Amniotic epithelial cell (primary cell): ENCODE measurements at places on chromosomes 11 and 22.

DNA sequence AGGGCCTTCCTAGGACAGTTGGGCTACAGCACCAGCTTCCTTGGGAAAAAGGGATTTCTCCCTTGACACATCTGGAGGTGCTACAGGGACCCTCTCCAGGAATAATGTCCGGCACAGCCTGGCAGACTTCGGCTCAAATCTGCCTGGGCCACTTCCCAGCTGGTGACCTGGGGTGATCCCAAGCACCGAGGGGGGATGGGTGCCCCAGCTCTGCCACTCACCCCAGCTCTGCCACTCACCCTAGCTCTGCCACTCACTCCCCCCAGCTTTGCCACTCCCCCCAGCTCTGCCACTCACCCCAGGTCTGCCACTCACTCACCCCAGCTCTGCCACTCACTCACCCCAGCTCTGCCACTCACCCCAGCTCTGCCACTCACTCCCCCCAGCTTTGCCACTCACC is 9.9 kb downstream of the OSBPL5 start:
- DNase-seq: no peak

DNA sequence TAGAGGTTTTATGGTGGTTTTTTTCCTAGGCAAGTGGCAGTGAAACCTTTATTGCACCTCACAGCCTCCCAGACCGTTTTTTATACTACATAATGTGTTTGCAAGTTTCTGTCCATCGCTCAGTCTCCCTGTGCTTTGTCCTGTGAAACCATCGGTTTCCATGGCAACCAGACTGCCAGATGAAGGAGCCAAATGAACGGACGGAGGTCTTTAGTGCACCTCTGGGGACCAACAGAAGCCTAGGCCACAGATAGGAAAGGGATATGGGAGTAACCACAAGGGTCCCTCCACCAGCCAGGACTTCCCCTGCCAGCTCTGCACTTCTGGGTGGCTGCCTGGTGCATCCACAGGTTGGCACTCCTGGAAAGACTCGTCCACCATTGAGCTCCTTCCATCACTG is 165.0 kb downstream of the CHST1 start:
- DNase-seq: no peak

DNA sequence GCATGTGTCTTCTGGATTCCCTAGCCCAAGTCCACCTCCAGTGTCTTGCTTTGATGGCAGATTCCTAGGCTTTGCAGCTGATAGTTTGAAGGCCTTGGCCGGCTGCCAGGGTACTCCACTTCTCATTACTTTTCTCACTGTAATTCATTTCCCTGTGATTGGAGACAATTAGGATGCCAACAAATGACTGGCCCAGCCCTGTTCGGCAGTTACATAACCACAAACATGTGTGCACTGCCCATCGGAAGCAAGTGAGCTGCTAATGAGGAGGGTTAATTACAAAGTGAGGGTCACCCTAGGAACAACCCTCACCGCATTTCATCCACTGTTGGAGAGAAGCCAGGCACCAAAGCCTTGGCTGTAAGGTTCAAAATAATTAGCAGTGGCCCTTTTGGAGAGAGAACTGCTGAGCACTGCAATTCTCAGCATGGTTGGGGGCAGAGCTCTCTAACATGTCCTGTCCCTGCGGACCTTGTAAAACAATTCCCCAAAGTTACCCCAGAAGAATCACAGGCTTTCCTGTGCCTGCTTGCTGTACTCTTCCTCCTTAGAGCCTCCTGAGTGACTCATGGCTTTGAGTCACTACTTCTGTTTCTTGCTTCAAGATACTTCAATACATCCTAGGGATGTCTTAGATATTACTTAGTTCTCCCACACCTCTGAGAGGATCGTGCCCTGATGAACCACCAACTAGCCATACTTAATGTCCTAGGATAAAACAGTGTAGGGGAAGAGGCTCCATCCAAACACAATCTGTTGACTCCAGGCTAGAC is 109.7 kb upstream of the GALNT18 start:
- DNase-seq: peak; percentile 40

GRCh38 chr11:118184784-118185579 is 8.5 kb upstream of the SCN2B start:
- DNase-seq: no peak

DNA sequence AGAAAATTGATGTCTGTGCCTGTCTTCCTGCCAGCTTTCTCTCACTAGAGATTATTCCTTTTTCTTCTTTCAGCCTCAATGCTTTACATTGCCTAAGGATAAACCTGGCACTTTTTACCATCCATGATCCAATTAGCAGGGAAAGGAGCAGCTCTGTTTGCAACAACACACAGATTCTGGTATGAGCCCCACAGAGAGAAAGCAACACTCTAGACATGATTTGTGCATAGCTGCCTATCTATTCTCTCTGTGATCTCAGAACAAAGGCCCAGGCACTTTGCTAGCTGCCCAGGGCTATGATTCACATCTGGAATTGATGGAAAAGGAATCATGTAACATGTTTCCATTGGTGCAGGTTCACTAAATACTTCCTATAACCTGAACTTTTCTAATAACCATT is 685.0 kb downstream of the ETS1 start:
- no peak for DNase-seq

DNA sequence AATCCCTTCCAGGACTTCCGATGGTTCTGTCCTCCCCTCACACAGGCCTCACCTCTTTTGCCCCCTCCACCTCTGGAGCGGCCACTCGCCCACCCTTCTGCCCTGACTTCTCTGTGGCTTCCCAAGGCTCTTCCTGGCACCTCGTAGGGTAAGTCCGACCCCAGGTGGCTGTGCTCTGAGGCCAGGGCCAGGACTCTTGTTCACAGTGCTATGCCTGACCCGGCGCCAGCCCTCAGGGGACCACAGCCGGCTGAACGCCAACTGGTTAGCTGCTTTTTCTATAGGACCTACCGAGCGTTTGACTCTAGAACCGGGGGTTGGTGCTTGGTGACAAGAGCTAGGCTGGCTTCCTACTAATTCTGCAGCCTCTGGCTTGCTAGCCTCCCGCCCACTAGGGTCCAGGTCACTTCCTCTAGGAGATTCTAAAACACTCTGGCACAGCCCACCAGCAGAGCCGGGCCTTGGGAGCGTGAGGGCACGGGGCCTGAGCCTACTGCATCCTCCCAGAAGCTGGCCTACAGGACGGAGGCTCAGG is 28.4 kb upstream of the KCNQ1OT1 start:
- no peak for DNase-seq

GRCh38 chr11:119087747-119088241 is 3.1 kb downstream of the HMBS start:
- DNase-seq: no peak

GRCh38 chr11:36358436-36358835 is 62.3 kb downstream of the PRR5L start:
- no peak for DNase-seq

GRCh38 chr11:4118107-4118506 is 23.5 kb downstream of the RRM1 start:
- DNase-seq: peak; percentile 48

DNA sequence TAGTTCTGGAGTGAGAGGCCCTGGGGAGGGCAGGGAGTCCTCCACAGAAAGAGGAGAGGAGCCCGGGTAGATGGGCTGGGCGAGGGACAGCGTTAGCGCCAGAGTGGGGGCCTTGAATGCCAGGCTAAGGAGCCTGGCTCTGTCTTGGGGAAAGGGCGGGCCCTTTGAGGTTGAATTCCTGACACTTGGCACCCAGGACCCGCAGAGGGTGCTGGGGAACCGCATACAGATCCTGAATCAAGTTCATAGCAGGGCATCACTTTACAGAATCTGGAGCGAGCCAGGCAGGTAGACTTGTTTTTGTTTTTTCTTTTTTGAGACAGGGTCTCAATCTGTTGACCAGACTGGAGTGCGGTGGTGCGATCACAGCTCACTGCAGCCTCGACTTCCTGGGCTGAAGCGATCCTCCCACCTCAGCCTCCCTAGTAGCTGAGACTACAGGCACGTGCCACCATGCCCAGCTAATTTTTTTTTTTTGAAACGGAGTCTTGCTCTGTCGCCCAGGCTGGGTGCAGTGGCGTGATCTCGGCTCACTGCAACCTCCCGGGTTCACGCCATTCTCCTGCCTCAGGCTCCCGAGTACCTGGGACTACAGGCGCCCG is 6.1 kb downstream of the CARNS1 start:
- no peak for DNase-seq

GRCh38 chr11:132671851-132672370 is 860.4 kb downstream of the OPCML start:
- no peak for DNase-seq

- DNase-seq: no peak
Observed at GRCh38 chr11:120354779-120355178, 18.6 kb downstream of the ARHGEF12 start.

- peak; percentile 67 for DNase-seq
Observed at GRCh38 chr22:17639247-17639741, 737 bp downstream of the BCL2L13 start.
